Activated CD4-positive, alpha-beta T cell treated with anti-CD3 and anti-CD28 coated beads, Interleukin-2, amount 50 U/mL, for 48 hours (primary cell): ENCODE measurements at places on chromosomes 16 and 17.

GRCh38 chr17:59678918-59679317 lies 28.3 kb downstream of the PTRH2 start:
- DNase-seq, result no peak

GRCh38 chr16:997440-998051 lies 16.0 kb downstream of the SOX8 start:
- DNase-seq, result peak; percentile 62

- DNase-seq, result no peak
Observed at GRCh38 chr16:85894266-85894665, 4.7 kb upstream of the IRF8 start.

- no peak for DNase-seq
Observed at GRCh38 chr16:8919089-8919933, 37.2 kb downstream of the LITAFD start.
